Astrocyte of the spinal cord (primary cell): ENCODE measurements at places on chromosomes 3 and 15.

DNA sequence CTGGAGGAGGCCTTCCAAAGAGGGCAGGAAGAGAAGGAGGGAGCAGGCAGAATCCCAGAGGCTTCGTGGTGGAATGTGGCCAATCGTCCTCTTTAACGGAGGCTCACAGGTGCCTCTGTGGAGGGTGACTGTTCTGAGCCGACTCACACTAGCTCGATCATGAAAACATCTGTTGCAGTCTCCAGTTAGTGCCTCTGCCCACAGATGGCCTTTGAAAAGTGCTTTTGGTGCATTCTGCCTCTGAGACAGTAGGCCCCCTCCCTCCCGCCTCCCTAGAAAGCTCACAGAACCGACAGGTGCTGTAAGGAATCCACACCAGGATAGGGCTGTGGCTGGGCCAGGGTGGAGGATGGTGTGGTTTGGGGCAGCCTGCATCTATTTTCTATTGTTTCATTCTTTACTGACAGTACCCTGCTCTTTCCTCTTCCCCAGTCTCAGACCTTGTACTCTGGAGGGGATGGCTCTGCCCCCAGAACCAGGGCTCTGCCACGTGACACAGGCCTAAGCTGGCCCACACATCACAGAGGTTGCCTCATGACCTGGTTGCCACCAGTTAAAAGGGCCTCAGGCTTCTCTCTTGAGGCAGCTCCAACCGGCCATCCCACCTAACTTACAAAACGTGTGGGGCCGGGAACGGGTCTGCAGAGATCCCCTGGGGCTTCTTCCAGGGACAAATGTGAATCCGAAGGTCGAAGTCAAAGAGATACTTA lies 27.2 kb upstream of the PIGZ start:
- no peak for DNase-seq

- peak; percentile 9 for DNase-seq
Observed at GRCh38 chr15:62059108-62059815, 985 bp downstream of the VPS13C start.

GRCh38 chr3:153285194-153285641 lies 123.2 kb downstream of the RAP2B start:
- DNase-seq: peak; percentile 44

DNA sequence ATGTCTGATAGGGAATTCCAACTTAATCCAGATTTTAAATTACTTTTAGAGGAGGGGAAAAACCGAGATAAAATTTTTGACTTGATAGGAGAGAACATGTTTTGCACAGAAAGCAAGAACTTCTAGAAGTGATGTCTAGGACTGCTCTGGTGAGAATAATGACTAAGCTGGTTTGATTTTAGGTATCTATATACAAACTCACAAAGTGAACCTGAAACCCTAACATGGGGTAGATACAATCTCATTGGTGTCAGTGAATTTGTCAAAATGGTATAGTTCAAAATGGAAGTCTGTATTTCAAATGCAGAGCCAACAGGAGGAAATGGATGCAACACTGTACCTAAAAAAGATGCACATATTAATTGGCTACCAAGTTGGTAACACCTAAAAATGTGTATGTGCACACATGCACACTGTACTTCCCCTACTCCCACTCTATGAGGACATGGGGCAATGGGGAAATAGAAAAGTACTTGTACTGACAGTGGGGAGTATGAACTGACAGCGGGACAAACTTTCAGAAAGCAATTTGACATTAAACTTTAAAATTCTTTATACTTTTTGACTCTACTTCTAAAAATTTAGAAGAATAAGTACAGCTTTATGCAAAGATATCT lies 53.0 kb downstream of the NR1I2 start:
- DNase-seq: no peak

GRCh38 chr3:5143464-5143863 lies 21.4 kb downstream of the ARL8B start:
- DNase-seq: no peak

- DNase-seq: peak; percentile 22
Observed at GRCh38 chr15:42059661-42060476, 34.5 kb downstream of the PLA2G4D start.

GRCh38 chr3:164918905-164919304 lies 159.4 kb downstream of the SI start:
- no peak for DNase-seq

GRCh38 chr15:97504031-97504792 lies 456.3 kb upstream of the ARRDC4 start:
- peak; percentile 77 for DNase-seq

GRCh38 chr3:76300746-76301145 lies 515.4 kb upstream of the ZNF717 start:
- DNase-seq: no peak

DNA sequence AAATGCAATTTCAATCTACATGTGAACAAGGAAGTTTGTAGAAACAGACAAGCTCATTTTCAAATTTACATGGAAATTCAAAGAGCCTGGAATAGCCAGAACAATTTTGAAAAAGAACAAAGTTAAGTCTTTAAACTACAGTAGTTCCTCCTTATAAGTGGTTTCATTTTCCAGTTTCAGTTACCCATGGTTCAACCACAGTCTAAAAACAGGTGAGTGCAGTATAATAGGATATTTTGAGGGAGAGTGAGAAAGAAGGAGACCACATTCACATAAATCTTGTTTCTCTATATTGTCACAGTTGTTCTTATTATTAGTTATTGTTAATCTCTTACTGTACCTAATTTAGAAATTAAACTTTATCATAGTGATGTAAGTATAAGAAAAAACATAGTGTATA lies 45.8 kb upstream of the FOXB1 start:
- no peak for DNase-seq

DNA sequence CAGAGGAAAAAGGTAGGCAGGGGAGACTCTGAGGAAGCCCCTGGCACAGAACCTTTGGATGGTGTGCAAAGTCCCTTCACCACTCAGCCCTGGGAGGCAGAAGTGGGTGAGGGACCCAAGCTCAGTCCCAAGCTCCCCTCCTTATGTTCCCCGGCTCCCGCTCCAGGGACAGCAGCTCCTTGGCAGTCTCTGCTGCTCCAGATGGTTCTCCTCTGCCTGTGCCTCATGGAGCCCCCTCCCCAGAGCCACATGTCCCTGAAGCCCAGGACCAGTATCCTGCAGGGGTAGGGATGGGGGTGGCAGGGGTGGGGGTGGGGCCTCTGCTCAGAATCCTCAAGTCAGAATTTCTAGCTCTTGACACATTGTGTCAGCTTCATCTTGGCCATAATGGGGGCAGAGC lies 8.0 kb upstream of the CAMKV start:
- no peak for DNase-seq

- DNase-seq: no peak
Observed at GRCh38 chr3:37556789-37557301, 304.8 kb upstream of the CTDSPL start.

DNA sequence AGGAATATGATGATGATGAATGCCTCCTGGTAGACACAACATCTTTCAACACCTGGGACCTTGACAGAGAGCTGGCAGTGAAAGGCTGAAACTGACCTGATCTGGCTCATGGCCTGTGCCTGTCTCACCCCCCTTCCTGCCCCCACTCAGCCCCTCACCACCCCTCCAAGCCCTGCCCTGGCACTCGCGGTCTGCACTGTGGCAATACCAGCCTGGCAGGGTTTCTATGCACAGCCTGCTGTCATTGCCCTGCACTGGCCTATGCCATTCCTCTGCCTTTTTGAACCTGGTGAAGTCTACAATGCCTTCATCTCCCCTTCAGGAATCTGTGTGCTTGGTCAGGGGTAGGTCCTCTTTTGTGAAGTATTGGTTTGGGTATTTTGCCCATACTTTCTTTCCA lies 56.5 kb downstream of the ACAD9 start:
- DNase-seq: no peak

DNA sequence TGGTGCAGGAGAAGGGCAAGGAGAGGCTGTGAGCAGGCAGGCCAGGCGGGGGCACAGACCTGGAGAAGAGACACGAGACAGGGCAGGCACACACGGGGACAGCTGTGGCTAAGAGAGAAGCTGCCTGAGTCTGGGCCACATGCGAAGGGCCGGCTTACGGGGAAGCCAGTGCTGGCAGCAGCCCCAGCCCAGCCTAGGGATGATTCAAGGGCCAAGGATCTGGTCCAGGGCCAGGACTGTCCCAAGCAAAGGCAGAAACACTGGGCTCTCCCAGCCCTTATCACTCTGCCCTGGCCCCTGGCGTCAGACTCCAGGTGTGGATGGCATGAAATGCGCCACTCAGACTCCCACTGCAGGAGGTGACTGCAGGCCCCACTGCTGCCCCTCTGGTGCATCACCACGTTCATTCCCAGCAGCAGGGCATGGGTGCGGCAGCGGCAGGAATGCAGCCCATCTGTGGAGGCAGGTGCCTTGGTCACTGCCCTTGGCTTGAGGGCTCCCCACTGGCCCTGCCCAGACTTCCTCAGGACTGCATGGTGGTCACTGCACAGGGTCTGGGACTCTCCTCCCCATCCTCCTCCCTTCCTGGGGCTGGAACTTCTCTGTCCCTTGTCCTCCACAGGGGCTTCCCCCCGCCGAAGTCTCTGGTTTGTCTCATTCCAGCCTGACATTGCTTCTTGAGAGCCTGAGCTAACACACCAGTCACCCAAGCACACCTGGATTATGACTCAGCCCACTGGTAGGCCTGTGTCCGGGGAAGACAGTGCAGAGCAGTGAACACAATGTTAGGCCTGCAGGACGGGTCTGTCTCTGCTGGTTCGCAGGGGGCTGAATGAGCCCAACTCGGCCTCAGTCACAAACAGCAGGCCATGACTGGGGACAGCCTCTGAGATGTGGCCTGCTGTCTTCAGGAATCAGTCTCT lies 69.3 kb downstream of the TBC1D2B start:
- DNase-seq: peak; percentile 77

- DNase-seq: no peak
Observed at GRCh38 chr3:130465521-130465920, 51.5 kb upstream of the COL6A6 start.

DNA sequence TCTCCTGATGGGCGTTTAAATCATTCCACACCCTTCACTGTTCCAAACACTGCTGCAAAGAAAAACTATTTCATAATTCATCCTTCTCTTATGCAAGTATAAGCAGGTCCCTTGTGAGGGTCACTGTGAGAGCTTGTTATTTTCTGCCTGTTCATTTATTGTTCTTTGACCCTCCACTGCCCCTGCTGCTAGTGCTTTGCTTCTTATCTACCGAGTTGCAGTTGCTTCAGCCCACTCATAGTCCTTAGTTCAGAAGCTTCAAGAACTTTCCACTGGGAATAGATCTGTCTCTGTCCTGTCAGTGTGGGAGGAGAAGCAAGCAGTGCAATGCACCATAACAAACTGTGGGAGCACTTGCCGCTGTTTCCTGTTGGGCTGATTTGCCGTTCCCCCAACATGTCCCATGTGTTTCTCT lies 39.8 kb downstream of the RIOX2 start:
- DNase-seq: no peak

GRCh38 chr15:34456658-34457057 lies 19.1 kb upstream of the GOLGA8A start:
- no peak for DNase-seq

DNA sequence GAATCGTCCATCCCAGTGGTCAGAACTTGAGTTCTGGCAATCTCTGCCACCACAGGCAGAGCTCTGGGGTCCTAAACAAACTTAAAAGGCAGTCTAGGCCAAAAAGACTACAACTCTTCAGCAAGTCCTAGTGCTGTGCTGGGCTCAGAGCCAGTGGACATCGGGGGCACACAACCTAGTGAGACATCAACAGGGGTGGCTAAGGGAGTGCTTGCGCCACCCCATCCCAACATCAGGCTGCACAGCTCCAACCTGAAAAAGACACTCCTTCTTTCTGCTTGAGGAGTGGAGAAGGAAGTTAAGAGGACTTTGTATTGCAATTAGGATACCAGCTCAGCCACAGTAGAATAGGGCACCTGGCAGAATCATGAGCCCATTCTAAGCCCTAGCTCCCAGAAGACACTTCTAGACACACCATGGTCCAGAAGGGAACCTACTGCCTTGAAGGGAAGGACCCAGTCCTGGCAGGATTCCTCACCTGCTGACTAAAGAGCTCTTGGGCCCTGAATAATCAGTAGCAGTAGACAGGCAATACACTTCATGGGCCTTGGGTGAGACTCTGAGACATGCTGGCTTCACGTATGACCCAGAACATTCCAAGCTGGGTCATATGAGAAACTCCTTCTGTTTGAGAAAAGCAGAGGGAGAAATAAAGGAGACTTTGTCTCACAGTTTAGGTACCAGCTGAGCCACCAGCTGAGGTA lies 72.0 kb downstream of the TFDP2 start:
- DNase-seq: no peak

GRCh38 chr3:30526031-30526430 lies 80.4 kb upstream of the TGFBR2 start:
- no peak for DNase-seq

GRCh38 chr3:151971814-151972579 lies 98.6 kb downstream of the SUCNR1 start:
- no peak for DNase-seq

- DNase-seq: no peak
Observed at GRCh38 chr3:156240642-156241041, 120.3 kb downstream of the KCNAB1 start.
